ENCODE measurements at places on chromosomes 12 and 14.

DNA sequence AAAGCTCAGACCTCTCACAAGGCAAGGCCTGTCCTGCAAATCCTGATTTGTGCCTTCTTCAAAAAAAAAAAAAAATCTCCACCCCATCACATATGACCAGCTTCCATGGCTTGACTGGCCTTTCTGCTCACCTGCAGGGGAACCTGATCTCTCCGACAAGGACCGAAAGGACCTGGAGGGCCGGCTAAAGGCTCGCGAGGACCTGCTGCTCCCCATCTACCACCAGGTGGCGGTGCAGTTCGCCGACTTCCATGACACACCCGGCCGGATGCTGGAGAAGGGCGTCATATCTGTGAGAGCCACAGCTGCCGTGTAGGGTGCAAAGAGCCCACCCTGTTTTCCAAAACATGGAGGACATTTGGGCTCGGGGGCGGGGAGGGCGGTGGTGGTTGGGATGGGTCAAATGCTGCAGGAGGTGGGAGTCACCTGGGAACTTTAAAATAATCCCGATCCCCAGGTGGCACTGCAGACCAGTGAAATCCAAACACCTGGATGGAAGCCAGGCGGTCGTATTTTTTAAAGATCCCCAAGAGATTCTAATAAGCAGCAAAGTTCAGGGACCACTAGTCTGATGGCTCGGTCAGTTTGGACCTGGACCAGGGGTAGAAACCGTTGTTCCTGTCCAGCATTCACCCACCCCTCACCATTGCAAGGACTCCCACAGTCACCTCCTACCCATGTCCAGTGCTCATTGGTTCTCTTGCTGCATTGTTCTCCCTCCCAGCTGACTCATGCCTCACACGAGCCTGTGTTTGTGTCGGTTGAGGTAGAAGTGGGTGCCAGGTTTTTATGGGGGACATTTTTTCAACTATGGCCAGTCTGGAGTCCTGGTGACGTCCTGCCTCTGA is 44.8 kb downstream of the FOXN4 start:
- H3K27me3 ChIP-seq: no peaks in the 10 kb centered on the region
- DNase-seq: peak; percentile 86
- no peak overlapping the region for H3K4me3 ChIP-seq
- no peaks in the 10 kb centered on the region for H3K4me1 ChIP-seq
- no peaks in the 10 kb centered on the region for H3K36me3 ChIP-seq

DNA sequence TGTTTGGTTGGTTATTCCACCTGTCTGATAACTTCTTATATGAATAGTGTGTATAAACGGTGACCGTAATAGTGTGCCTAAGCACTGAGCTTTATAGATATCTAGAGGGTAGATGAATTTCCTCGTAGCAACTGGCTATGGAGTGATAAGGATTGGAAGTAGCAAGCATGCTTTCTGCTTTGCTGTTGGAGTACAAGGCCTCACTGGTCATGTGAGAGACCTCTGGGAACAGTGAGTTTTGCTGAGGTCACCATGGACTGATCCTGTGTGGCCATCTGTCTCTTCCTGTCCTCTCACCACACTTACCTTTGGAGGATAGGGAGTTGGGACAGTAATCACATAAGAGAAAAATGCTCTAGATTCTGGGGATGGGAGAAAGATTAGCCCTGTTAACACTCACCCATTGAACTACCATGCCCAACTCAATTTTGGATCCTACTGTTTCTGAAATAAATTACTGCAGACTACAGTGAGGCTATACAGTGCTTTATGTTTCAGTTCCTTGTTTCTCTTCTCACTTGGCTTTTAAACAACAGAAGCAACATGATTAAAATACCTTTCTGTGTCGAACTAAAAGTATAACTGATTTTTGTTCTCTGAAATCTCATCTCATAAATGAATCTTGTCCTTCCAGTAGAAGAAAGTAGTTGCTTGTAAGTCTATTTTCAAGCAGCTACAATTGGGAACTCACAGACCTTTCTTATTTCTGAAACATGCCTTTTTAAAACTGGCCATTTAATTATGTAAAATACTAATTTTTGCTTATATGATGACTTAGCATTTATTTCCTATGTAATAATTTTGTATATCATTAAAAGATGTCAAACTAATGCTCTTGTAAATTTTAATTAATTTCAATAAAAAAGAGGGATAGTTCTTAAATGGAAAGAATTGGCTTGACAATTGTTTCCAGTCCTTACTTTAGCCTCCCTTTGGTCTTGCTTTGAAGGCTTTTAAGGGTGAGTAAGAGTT is 8.3 kb downstream of the TMX1 start:
- no peak for DNase-seq
- H3K36me3 ChIP-seq: peaks cover 29% of the 10 kb centered on the region
- no peak overlapping the region for H3K27ac ChIP-seq
- H3K4me3 ChIP-seq: no peak overlapping the region
- H3K4me1 ChIP-seq: no peaks in the 10 kb centered on the region
- no peaks in the 10 kb centered on the region for H3K27me3 ChIP-seq

DNA sequence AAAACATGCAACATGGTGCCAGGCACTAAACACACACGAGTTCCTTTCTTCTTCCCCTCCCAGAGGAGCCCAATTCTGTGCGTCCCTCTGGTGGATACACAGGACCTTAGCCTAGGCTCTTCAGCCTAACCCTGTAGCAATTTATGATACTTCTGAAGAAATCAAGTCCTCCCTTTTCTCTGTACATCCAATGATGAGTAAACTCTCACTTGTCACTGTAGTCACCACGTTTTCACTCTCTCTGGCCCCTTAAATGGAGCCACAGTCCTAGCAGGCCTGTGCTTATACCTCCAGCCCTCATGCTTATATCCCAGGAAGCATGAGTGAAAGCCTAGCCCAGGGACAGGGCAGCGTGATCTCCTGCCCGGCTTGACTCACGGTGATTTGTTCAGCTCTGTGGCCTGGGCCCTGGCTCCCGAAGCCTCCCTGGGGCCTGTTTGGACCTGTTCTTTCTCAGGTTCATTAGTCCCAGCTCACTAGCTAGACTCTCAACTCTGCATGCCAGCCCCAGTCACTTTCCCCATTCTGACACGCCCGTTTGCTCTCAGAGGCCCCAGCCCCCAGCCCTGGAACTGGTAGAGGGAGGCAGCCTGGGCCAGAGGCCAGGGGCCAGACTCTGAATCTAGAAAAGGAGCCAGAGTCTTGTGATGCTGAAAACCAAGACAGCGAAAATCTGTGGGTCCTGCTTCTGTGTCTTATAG is 24.1 kb upstream of the PLEKHG3 start:
- H3K27ac ChIP-seq: peak overlapping the region; percentile 25
- DNase-seq: peak; percentile 74
- no peaks in the 10 kb centered on the region for H3K27me3 ChIP-seq
- no peak overlapping the region for H3K4me3 ChIP-seq
- no peaks in the 10 kb centered on the region for H3K36me3 ChIP-seq

GRCh38 chr12:89072294-89073026 is 279.8 kb downstream of the DUSP6 start:
- peak overlapping the region; percentile 59 for H3K27ac ChIP-seq
- H3K4me1 ChIP-seq: peaks cover 55% of the 10 kb centered on the region
- no peaks in the 10 kb centered on the region for H3K27me3 ChIP-seq
- no peak for DNase-seq

DNA sequence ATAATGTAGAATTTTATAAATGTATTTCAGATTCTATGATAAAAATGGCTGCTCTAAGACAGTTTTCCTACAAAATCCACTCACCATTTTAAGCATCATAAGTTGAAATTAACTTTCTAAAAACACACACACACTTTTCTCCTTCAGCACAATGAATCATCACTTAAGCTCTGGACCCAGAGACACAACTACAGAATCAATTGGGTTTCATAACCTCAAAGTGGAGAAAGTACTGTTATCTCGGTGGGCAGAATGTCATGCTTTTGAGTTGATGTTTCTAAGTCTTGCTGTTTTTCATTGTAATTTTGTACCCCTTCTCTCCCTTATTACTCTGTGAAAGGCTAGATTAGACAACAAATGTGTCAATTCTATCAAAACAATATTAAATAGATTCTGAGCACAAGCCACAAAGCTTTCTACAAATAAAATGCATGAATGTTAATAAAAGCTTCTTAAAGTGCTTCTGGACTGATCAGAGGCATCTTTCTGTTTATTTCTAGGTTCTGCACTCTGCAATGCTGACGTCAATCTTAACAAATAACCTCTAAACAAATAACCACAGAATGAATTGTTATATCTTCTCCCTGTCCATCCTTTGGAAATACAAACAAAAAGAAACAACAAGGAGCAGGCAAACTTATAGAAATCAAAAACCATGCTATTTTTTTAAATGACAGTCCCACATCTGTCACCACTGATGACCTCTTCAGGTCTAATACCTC is 8.2 kb downstream of the IPO8 start:
- H3K4me3 ChIP-seq: no peak overlapping the region
- no peaks in the 10 kb centered on the region for H3K27me3 ChIP-seq
- H3K27ac ChIP-seq: 0 out of 2 replicates have a peak overlapping the region, but pooled peaks have one; percentile 9

DNA sequence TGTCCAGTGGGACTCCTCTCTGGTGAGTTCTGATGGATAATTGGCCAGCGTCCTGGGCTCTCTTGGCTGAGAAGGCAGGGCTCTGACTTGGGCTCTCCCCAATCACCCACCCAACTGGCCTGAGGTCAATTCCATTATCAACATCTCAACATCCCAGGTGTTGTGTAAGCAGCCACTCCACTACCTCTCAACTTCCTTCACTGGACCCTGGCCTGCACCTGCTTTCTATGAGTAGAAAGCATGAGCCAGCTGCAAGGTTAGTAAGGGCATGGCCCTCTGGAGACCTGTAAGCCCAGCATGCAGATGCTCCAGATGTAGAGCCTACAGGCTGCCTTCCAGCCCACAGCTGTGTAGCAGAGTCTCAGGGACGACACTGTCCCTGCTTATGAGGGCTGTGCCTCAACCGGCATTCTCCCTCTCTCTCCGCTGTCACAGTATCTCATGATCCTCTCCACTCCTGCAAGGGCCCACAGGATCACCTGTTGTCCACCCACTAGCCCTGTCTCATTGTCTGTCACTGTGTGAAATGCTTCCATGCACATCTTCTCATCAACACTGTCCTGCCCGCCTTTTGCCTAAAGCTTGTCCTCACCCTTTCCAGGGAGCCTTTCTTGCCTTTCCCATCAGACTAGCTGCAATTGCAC is 5.4 kb upstream of the KRT81 start:
- H3K27ac ChIP-seq: no peak overlapping the region
- H3K4me3 ChIP-seq: no peak overlapping the region
- H3K4me1 ChIP-seq: 0 out of 2 replicates have a peak, but pooled peaks cover 5% of the 10 kb centered on the region
- DNase-seq: no peak
- no peaks in the 10 kb centered on the region for H3K36me3 ChIP-seq
- peaks cover 27% of the 10 kb centered on the region for H3K27me3 ChIP-seq

DNA sequence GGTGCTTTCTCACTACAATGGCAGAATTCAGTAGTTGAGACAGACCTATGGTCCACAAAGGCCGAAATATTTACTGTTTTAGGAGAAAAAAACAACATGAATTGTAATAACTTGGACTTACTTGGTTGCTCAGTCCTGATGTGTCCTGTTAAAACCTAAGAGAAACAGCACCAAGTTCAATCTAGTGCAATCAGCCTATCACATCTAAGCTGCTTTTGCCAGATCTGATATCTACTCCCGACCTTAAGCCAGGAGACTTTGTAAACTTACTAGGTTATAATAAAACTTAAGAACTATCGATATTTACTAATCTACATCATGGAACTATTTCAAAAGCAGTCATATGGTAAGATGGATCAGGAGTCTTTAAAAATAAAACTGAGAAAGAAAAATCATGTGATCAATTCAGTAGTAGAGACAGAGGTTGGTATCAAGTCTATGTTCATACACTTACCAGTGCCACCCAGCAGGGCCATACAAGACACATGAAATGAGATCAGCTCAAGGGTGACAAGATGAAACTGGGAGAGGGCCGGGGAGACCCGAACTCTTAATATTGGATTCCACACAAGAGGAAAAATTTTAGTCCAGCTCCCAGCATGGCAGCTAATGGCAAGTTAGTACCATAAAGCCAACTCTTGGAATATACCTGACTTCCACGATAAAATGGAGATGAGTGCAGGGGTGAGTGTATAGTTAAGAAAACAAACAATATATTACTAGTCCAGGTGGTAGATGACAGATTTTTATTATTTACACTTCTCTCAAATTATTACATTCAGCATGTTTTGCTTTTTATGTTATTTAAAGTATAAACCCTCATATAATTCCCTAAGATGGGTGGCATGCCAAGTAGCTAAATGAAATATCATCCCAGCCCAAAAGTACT is 27.5 kb downstream of the NUDT4 start:
- no peak overlapping the region for H3K27ac ChIP-seq
- peaks cover 22% of the 10 kb centered on the region for H3K4me1 ChIP-seq
- no peaks in the 10 kb centered on the region for H3K27me3 ChIP-seq
- peaks cover 20% of the 10 kb centered on the region for H3K36me3 ChIP-seq

- H3K36me3 ChIP-seq: peaks cover 17% of the 10 kb centered on the region
- no peak overlapping the region for H3K4me3 ChIP-seq
Observed at GRCh38 chr12:823028-823698, 70.8 kb downstream of the WNK1 start.

DNA sequence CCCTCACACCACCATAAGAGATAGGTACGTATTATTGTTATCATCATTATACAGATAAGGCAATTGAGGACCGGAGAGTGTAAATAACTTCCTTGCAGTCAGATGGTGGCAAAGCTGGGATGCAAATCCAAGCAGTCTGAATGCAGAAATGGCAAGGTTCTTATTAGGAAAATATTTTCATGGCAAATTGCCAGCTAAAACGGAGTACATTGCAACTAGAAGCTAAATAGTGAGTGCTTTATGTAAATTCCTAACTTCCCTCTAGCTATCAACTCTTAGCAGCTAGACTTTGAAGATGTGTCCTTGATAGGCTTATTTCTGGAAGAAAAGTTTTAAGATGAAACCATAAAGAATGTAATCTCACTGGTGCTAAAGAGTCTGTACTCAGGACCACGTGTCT is 323.9 kb upstream of the DIO2 start:
- H3K36me3 ChIP-seq: no peaks in the 10 kb centered on the region
- no peak for DNase-seq
- H3K4me3 ChIP-seq: no peak overlapping the region

DNA sequence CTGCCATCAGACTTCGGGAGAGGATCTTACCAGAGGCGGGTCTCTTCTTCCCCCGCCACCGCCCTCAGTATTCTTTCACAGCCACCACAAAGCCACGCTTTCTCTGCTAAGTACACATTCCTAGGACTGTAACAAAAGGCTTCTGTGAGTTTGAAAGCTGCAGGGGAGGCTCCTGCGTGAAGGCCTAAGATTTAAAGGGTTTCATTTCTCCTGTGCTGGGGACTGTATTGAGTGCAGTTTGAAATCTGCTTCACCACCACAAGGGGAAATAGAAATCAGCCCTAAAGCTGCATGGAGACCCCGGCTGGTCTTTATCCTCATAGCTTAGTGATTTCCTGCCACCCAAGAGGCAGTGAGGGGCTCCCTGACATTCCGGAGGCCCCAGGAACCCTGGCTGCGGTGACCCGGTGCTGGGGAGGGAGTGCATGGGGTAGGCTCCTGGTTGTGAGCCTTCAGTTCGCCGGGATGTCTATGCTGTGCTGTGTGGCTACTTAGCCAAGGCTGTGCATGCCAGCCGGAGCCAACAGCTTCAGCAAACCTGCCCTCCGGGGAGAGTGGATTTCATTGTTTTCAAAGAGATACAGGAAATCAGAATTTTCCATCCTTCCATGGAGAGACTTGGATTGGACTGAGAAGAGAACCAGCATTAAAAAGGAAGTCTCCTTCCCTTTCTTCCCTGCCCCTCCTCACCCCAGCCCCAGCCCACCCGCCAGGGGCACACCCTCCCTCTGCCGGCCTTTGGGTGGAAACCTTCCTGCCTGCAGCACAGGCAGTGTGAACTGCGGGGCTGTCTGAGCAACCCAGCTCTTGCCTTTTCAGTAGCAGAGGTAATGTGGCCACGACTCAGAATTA is 163.3 kb downstream of the ETV6 start:
- peaks cover 30% of the 10 kb centered on the region for H3K4me1 ChIP-seq
- no peaks in the 10 kb centered on the region for H3K27me3 ChIP-seq
- H3K4me3 ChIP-seq: peak overlapping the region; percentile 51
- no peaks in the 10 kb centered on the region for H3K36me3 ChIP-seq
- peak overlapping the region; percentile 10 for H3K27ac ChIP-seq
- peak; percentile 52 for DNase-seq
